ENCODE measurements at places on chromosomes 7 and 10. TPM values are rescaled to one million over a fixed set of nuclear protein-coding genes. Genes with fewer than 3 reads are reported as not detected.

UTF1 gene
- total RNA-seq = not detected

IKZF1 gene
- total RNA-seq = 2.4 TPM

RNLS gene
- total RNA-seq = 18.3 TPM

UBE2H gene
- total RNA-seq = 219 TPM

SLC39A12 gene
- total RNA-seq = not detected

DNA sequence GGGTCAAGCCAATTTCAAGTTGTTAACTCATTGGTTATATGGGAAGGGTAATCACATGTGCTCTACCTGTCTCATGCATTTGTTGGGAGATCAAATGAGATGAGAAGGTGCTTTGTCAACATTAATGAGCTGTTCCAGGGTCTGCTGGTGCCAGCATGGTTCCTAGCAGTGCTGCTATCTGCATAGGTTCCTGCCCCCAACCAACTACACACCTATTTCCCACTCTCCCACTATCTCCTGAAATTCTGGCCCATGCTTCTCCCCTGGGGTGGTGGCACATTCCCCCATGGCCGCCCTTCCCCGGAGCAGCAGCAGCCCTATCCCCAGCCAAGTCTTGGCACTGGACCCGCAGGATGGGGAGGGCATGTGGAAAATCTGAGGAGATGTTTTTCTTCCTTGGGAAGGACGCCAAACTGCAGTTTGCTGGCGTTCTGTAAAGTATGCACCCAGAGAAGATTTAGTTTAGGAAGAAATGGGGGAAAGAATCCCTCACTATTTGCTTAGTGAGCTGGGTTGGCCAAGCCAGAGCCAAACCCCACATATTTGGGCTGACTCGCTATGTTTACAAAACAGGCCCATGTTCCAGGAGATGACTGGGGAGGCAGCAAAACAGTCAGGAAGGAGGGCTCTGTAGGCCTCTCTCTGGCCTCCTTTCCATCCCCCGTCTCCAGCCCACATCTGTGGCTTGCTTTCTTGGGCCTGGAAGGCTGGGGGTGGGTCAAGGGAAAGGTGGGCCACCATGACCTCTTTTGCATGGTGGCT lies 42.5 kb downstream of the PPP1R3C start:
- no peak for DNase-seq

DNA sequence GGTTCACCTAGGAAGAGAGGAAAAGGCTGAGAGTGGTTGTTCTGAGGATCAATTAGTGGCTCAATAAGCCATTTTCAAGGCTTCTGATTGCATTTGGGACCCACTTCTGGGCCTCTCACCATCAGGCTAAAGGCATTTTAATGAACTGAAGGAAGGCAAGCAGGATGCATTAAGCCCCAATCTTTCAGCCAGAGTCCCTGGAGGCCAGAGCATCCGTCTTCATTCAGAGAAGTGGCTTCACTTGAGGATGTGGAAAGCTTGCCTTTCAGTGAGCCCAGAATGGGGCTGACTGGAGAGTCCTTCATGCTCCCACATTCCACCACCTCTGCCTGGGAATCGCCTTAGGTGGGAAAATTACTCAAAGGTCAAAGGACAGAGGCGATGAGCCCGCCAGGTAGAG lies 41.8 kb downstream of the COL17A1 start:
- no peak for DNase-seq

FAM25G gene
- not detected for total RNA-seq

GRCh38 chr10:33655921-33656320 lies 321.5 kb upstream of the NRP1 start:
- DNase-seq = no peak

GRCh38 chr10:44883593-44884331 lies 27.4 kb upstream of the TMEM72 start:
- DNase-seq = no peak

Measured in heart left ventricle (tissue), 16 donors.